ENCODE measurements at places on chromosomes 5 and 9. TPM values are rescaled to one million over a fixed set of nuclear protein-coding genes. Genes with fewer than 3 reads are reported as not detected.

GRCh38 chr5:138937392-138938387, 62.6 kb upstream of the LRRTM2 start:
- DNase-seq, result no peak

DNA sequence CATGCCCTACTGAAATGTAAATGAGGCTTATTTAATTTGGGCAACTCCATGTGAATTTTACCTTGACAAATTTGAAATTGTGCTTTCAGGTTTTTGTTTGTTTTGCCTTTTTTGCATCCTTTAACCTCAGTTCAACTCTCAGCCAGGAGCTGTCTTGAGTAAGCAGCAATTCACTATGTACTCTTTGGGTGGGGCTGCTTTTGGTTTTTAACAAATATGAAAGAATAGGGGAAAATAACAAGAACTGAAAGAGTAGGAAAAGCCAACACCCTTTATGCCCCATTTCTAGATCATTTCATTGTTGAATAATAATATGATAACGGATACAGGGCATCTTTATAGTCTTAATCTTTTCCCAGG, 192.0 kb downstream of the ARHGAP26 start:
- DNase-seq, result no peak

- peak; percentile 54 for DNase-seq
These were observed 205.5 kb upstream of the PTGER4 start for GRCh38 chr5:40474250-40474649.

DNA sequence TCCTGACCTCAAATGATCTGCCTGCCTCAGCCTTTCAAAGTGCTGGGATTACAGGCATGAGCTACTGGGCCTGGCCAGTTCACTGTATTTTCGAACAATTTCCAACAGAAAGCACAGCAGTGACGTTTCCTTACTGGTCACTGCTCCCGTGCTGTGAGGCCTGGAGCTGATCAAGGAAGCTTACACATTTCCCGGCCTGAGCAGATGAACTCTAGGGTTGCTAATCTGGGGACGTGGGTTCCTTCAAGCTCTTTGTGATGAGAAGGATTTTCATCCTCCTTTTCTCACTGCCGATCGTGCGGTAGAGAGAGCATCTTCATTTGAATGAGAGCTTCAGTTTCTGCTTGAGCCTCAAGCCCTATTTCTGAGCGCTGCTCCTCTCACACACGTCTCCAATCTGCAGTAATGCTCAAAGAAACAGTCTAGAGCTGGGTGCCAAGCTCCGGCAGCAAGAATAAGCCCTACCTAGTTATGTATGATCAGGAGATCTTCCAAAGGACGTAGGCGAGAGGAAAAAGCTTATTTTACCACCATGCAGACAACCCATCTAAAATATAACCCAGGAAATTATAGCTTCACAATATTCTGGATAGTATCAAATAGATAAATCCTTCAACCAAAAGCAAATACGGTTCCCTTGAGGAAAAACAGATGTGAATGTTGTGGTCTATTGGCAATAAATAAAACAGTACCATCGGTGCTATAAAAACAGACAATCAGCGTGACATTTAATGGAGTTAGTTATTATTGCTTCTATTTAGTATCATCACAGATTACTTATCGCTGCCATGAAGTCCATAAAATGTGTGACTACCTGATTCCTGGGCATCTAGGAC, 7.3 kb upstream of the SPATA24 start:
- no peak for DNase-seq

- DNase-seq, result no peak
These were observed 284.7 kb upstream of the IRX2 start for GRCh38 chr5:3036041-3036788.

- no peak for DNase-seq
These were observed 64.3 kb upstream of the DMRTA1 start for GRCh38 chr9:22382331-22382730.

GRCh38 chr5:72216756-72217155, 103.3 kb downstream of the MRPS27 start:
- DNase-seq, result peak; percentile 18

- no peak for DNase-seq
These were observed 83.3 kb upstream of the RORB start for GRCh38 chr9:74413876-74414275.

GRCh38 chr9:136107155-136107952, 11.3 kb downstream of the TMEM250 start:
- no peak for DNase-seq

- no peak for DNase-seq
These were observed 19.2 kb upstream of the HMGCS1 start for GRCh38 chr5:43332401-43332800.

GRCh38 chr9:68643901-68644809, 60.9 kb upstream of the PIP5K1B start:
- DNase-seq, result peak; percentile 15

GRCh38 chr5:159655757-159656409, 260.4 kb upstream of the ADRA1B start:
- DNase-seq, result no peak

- DNase-seq, result no peak
These were observed 166.4 kb downstream of the PBX3 start for GRCh38 chr9:125913551-125913950.

DNA sequence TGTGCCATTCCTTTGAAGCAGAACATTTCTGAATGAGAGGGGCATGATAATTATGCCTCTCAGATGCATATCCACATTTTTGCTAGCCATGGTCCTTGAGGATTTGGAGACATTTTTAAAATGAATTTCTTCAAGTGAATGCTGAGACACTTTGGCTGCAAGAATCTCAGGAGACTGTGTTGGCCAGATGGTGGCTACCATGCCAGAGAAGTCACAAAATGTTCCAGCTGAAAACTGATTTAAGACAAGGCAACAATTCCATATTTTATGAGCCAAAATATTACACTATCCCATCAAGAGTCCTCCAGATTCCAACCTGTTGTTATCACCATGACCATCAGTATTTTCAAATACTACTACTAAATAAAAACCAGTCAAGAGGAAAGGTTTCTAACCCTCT, 859.5 kb upstream of the DMAC1 start:
- no peak for DNase-seq

The C8G gene
- not detected for total RNA-seq

The SLC46A2 gene
- not detected for total RNA-seq

The KCNN2 gene
- 5.2 TPM for total RNA-seq
